Activated CD4-positive, alpha-beta T cell treated with anti-CD3 and anti-CD28 coated beads, Interleukin-2, amount 10 ng/mL, durations not matched to agents 24 days and 14 days (primary cell): ENCODE measurements at places on chromosomes 11 and 22.
A peak's percentile ranks its signal among the peaks of the same experiment; 100 is the strongest.

- no peak for DNase-seq
Observed at GRCh38 chr11:108167624-108168023, 46.3 kb downstream of the ACAT1 start.

- DNase-seq = no peak
Observed at GRCh38 chr11:126139111-126140091, 72.0 kb downstream of the RPUSD4 start.

- no peak for DNase-seq
Observed at GRCh38 chr22:28333088-28333487, 346.6 kb downstream of the TTC28 start.

DNA sequence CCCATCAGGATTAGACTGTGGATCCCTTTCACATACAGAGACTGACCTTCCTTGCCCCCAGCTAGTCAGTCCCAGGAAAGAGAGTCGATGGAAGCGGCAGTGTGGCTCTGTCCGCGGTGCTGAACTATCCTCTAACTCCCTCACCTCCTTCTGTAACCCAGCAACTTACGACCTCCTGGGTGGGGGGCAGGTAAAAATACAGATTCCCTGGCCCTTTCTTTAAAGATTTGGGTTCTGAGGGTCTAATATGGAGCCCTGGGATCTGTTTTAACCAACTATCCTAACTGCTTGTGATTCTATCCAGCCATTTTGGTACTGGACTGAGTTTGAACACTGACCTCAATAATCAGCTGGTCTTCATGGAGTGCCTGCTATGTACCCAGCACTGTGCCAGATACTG lies 23.2 kb downstream of the MFNG start:
- DNase-seq = peak; percentile 69

GRCh38 chr11:94550513-94550912 lies 6.8 kb downstream of the FUT4 start:
- no peak for DNase-seq

GRCh38 chr22:20205964-20206708 lies 55.3 kb upstream of the CCDC188 start:
- peak; percentile 92 for DNase-seq

GRCh38 chr11:26573896-26574295 lies 1.8 kb upstream of the MUC15 start:
- no peak for DNase-seq

GRCh38 chr11:28323621-28324020 lies 215.4 kb downstream of the METTL15 start:
- DNase-seq = no peak

DNA sequence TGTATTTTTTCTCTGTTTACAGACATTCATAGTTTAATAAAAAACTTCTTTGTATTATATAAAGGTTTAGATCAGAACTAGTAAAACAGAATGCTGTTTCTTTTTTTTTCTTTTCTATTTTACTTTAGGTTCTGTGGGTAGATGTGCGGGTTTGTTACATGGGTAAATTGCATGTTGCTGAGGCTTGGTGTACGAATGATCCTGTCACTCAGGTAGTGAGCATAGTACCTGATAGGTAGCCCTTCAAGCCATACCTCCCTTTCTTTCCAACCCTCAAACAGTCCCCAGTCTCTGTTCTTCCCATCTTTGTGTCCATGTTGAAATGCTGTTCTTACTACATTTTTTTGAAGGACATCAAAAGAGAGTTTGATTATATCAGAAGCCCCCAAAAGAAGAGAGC lies 3.2 kb downstream of the ATM start:
- peak; percentile 60 for DNase-seq

DNA sequence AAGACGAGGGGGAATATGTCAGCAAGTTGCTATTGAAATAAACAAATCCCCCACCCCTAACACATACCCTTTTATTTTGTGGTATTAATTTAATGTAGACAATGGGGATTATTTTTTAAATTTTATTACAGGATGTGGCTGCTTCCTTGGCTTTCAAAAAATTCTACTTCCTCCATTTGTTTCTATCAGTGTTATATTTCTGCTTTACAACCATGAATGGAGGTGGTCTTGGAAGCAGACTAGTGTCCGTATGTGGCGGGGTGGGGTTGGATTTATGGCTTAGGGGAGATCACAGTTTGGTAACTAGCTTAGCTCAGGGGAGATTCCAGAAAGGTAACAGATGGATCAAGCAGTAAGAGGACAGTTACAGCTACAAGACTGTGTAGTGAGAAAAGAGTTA lies 39.3 kb upstream of the PICALM start:
- no peak for DNase-seq

DNA sequence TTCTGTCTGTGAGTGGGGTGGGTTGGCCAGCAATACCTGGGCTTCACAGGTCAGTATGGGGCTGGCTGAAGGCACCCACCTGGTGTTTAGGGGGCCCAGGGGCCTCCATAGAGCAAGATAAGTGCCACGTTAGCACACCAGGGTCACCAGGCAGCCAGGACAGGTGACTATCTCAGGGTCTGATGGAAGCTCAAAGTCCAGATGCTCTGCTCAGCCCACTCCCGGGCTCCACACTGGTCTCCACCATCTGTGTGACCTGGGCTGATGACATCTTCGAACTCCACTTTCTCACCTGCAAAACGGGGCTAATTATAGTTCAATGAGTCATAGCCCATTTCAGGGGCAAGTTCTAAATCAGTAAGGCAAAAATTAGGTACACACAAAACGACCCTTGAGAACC lies 39.4 kb upstream of the PRDM11 start:
- DNase-seq = no peak

GRCh38 chr11:108286370-108286769 lies 63.5 kb downstream of the ATM start:
- DNase-seq = no peak

- no peak for DNase-seq
Observed at GRCh38 chr11:76131671-76132631, 74.4 kb downstream of the WNT11 start.

DNA sequence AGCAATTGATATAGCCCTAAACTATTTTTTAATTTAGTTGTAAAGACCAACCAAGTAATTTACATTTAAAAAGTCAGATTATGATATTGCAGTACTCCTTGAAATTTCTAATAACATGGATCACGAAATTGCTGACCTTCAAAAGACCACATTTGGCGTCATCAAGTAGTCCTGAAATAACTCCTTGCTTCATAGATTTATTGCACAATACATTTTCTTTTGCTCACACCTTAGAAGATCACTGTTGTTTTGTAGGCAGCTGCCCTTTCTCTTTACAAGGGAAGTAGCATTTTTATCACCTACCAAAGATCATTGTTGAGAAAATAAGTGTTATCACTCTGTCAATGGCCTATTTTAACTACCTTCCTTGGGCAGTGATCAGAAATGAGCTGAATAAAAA lies 815.8 kb downstream of the METTL15 start:
- no peak for DNase-seq
